ENCODE measurements at places on chromosomes 12 and 14.

GRCh38 chr14:83421711-83422110, 1888.1 kb upstream of the SEL1L start:
- DNase-seq, result no peak

GRCh38 chr14:96745500-96746051, 51.6 kb upstream of the VRK1 start:
- DNase-seq, result no peak

- DNase-seq, result no peak
These were observed 17.5 kb downstream of the MLXIP start for GRCh38 chr12:122096014-122096413.

GRCh38 chr12:105100207-105100985, 7.1 kb upstream of the WASHC4 start:
- no peak for DNase-seq

- DNase-seq, result no peak
These were observed 32.2 kb upstream of the BHLHE41 start for GRCh38 chr12:26157001-26157400.

- no peak for DNase-seq
These were observed 7.8 kb downstream of the ZFP36L1 start for GRCh38 chr14:68784978-68785533.

DNA sequence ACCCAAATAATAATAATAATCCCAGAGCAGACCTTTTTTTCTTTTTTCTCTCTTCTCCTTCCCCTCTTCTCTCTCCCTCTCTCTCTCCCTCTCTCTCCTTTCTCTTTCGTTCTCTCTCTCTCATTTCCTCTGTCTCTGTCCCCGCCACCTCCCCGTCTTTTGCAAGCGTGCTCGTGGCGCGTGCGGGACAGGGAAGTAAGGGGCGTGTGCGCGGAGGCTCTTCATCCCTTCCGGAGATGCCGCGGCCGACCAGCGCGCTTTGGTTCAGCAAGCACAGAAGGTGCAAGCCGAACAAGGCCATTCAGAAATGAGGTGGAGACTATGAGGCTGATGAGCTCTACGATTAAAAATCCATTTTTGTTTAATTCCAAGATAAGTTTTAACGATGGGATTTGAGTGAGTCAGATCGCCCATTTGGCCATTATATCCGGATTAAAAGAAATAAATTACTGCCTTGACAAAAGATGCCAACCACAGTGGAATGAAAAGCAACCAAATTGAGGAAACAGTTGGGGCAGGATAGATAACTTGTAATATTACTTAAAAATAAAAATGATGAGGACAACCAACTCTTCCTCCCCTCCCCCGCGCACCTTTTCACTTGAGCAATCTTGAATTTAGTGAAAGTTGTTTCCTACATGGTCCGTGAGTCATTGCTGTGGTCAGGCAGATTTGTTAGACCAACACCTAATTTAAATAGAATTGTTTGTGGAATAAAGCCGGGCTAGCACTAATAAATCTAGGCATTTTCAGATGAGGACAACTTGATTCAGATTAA, 1.2 kb upstream of the AMIGO2 start:
- DNase-seq, result no peak

DNA sequence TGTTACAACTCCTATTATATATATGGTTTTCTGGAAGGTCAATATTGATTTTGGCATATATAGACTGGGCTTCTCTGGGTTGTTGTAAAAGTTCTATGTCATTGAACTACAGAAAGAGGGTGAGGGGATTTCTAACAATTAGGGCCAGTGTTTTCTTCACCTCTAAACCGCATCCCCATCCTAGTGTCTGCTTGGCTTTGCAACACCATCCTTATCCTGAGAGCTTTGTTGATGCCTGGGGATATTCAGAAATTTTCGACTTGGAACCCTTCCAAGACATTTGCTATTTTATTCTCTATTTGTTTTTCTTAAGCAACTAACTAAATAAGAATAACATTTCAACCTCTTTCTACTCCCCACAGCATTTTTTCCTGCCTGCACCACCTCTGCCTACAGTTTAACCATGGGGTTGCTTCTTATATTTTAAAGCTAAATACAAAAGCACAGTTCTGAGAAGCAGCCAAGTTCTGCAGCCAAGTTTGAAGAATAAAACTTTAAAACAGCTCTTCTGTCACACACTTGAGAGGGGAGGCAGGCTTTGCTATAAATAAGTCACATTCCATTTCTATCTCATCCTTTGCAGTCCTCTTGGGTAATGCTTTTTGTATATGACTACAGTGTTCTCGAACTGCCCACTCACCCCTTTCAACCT, 53.4 kb downstream of the RGS6 start:
- no peak for DNase-seq

DNA sequence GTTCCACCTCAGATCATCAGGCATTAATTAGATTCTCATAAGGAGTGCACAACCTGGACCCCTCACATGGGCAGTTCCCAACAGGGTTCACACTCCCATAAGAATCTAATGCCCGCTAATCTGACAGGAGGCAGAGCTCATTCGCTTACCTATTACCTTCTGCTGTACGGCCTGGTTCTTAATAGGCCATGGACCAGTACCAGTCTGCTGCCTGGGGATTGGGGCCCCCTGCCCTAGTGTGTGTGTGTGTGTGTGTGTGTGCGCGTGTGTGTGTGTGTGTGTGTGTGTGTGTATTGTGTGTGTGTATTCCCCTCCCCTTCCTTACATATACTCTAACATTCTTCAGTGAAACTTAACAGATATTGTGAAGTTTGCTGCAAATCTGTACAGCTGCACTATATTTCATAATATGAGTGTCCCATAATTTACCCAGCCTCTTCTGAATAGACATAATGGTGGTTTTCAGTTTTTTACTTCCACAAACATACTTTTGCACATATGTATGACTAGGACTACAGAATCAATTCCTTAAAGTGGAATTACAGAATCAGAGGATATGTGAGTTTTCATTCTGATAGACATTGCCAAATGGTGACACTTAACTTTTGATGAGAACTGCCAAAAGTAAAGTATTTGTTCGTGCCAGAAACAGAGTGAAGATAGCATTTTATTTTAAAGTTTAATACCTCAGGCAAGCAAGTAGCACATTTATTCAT, 205.2 kb upstream of the EEA1 start:
- DNase-seq, result no peak

GRCh38 chr14:40494483-40494882, 1062.2 kb upstream of the FBXO33 start:
- DNase-seq, result no peak

GRCh38 chr14:102913341-102914211, 8.9 kb upstream of the AMN start:
- DNase-seq, result no peak

GRCh38 chr14:90905531-90905930, 89.3 kb upstream of the TTC7B start:
- DNase-seq, result no peak

- DNase-seq, result no peak
These were observed 288.3 kb upstream of the AMIGO2 start for GRCh38 chr12:47367912-47368537.

GRCh38 chr12:56684745-56685359, 3.2 kb downstream of the PTGES3 start:
- no peak for DNase-seq

- no peak for DNase-seq
These were observed 292.3 kb downstream of the ERC1 start for GRCh38 chr12:1283316-1283715.

DNA sequence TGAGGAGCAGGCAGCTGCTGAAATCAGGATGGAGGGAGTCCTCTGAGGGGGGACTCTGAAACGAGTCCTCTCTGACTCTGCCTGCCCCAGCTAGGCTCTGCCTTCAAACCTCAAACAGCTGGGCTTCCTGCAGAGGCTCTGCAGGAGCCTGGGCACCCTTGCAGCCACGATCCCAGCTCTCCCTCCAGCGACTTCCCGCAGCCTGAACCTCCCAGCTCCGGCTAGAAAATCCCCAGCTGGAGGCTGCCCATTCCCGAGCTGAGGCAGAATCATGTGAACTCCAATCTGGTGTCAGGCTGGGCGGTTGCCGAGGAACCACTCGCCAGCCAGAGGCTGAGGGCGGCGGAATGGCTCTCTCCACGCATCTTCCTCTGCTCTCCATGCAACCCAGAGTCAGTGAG, at the start of gene GPR68:
Gene GPR68 (minus strand): TSS at position 204 of the 401 bp plus-strand sequence. CDS start 9,654 bp downstream, outside the sequence.
- DNase-seq, result no peak

GRCh38 chr12:6766651-6767349, 637 bp downstream of the PTMS start:
- DNase-seq, result no peak

DNA sequence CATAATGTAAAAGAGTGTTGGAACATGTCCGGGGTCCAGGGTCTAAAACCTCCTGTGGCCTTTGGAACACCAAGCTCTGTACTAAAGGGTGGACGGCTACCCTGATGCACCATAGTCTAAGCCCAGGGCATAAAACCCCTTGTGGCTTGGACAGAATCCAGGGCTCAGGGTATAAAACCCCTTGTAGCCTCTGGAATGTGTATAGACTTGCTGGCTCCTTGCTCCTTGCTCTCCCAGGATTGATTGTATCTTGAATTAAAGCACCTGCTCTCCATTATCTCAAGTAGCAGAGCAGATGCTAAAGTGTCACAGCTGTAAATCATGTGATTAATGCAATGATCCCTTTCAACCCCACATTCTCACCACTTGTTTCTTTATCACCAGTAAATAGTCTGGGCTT, 556.5 kb downstream of the LRFN5 start:
- DNase-seq, result no peak

DNA sequence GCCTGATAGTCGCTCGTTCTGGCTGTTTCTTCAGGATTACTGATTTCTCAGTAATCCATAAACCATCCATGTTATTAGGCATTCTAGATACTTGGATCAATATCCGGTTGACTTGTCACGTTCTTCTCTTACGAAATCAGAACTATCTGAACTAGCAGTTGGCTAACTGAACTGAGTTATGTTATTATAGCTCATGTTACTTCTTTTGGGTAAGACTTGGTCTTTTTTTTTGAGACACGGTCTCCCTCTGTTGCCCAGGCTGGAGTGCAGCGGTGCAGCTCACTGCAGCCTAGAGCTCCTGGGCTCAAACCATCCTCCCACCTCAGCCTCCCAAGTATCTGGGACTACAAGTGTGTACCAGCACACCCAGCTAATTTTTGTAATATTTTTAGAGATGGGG, 178.6 kb downstream of the PRKCH start:
- no peak for DNase-seq

- no peak for DNase-seq
These were observed 9.3 kb downstream of the EVL start for GRCh38 chr14:100074431-100075100.

- DNase-seq, result no peak
These were observed 30.8 kb upstream of the RESF1 start for GRCh38 chr12:31928246-31929026.
